ENCODE measurements at places on chromosomes 1 and 21.
A peak's percentile ranks its signal among the peaks of the same experiment; 100 is the strongest.

DNA sequence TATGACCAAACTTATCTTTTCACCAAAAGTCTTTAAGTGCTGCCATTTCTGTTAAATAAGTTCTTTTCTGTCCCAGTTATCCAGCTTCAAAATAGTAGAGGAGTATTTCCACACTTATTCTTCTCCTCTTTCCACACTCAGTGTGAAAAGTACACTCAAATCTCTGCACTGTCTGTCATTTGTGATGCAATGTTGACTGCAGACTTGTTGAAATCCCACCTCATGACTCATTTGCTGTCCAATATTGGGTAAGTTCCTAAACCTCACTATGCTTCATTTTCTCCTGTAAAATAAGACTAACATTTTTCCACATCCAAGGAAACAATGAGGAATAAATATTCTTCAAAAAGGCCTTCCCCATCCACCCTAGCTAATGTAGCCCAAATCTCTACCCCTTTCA lies 17.5 kb downstream of the LRRIQ3 start:
- no peak for DNase-seq

- DNase-seq: no peak
Measured at GRCh38 chr1:62208087-62208486, 13.4 kb downstream of the L1TD1 start.

GRCh38 chr1:226981386-226981817 lies 41.3 kb downstream of the COQ8A start:
- no peak for DNase-seq

- DNase-seq: peak; percentile 84
Measured at GRCh38 chr1:29379443-29380073, 143.2 kb downstream of the PTPRU start.

DNA sequence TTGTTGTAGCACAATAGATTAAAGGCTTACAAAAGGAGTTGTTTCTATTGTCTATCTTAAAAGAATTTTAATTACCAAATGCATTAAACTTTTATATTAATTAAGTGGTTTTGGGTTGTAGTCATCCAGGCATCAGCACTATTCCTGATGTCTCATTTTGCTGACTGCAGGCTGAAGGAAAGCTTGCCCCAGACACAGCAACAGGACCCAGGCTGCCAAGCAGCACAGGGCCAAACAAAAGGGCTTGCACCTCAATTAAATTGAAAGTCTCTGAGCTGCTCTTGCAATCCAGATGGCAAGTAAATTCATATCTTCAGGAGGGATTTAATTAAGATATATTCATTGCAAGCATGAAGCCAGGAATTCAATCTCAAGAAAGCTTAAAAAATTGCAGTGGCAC lies 80.7 kb upstream of the CHODL start:
- DNase-seq: no peak

DNA sequence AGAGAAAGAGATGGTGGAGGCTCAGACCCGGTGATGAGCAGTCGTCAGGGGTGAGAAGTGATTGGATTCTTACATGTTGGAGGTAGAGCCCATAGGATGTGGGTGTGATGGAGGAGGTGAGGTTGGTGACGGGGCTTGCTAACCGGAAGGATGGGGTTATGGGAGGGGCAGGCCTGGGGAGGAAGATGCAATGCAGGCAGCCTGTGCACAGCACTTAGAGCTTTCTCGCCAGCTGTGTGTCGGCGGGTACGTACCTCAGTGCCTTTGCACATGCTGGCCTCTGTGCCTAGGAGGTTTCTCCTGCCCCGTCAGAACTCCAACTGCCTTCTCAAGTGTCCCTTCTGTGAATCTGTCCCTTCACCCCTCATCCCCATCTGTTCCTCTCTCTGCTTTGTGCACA lies 2.9 kb upstream of the BSND start:
- no peak for DNase-seq

DNA sequence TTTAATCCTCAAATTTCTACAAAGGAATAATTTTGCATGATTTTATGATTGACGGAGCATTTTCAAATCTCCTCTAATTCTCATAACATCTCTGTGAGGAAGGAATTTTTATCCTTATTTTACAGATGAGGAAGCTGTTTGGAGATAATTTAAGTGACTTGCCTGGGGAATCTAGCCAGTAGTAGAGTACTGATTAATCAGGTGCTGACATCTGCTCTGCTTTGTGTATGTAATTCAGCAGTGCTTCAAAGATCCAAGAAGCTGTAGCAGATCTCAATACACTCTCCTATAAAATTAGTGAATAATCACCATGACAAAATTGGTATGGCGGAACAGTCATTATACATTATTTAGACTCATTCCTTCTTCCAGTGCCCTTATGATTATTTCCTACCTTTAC lies 46.0 kb downstream of the DPH5 start:
- no peak for DNase-seq

- no peak for DNase-seq
Measured at GRCh38 chr21:42212266-42212665, 6.7 kb upstream of the ABCG1 start.

GRCh38 chr21:24545807-24546361 lies 1061.4 kb downstream of the MRPL39 start:
- no peak for DNase-seq

DNA sequence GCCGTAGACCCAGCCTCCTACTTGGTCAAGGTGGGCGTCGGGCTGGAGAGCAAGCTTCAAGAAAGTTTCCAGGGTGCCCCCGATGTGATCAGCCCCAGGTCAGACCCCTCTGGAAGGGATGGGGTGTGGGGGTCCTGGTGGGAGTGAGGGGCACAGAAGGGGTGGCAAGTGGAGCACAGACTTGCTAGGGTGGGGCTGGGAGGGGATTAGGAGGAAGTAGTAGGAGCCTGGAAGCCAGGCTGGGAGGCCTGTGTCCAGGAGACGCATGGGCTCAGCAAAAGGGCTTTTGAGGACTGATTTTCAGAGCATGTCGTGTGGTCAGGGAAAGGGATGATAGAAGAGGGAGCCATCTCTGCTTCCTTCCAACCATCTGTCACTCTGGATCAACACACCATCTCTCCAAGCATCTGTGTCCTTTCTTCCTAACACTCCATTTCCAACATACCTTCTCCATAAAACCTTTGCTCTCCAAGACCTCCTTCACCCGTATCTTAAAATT lies 8.5 kb downstream of the TRIM46 start:
- no peak for DNase-seq

GRCh38 chr1:117173691-117174090 lies 37.0 kb downstream of the VTCN1 start:
- DNase-seq: peak; percentile 92

GRCh38 chr21:46371204-46372013 lies 47.5 kb downstream of the PCNT start:
- no peak for DNase-seq

- DNase-seq: no peak
Measured at GRCh38 chr1:204818998-204819397, 51.7 kb upstream of the NFASC start.

DNA sequence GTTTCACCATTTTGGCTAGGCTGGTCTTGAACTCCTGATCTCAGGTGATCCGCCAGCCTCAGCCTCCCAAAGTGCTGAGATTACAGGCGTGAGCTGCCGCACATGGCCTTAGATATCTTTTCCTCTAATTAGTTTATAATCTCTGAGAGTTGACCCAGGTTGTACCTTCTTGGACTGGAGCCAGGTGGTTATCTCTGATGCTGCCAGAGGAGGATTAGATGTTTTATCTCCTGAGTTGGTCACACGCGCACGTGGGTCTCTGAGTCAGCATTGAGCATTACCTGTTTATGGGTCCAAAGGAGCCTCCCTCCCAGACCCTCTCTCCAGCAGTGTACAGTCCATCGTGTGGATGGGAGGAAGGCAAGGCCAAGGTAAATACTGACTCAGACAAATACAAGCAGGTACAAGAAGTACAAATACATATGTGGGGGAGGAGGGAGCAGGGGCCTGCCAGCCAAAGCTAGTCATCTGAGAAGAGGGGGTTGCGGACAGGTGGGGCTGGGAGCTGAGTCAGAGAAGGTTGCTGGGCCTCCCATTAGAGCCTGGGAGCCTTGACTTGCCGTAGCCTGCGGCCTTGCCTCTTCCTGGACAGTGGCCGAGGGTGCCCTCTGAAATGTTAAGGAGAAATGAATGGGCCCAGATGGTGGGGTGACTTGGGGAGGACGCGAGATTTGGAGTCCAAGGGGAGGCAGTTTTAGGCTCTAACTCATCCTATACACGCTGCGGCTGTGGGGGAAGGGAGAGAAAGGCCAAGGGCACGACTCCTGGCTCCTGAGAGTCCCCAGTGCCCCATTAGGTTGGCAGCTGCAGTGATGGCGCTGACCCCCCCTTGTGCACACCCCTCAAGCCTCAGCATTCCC lies 13.1 kb downstream of the IL6R start:
- no peak for DNase-seq

- no peak for DNase-seq
Measured at GRCh38 chr1:82462366-82462765, 661.6 kb downstream of the ADGRL2 start.

DNA sequence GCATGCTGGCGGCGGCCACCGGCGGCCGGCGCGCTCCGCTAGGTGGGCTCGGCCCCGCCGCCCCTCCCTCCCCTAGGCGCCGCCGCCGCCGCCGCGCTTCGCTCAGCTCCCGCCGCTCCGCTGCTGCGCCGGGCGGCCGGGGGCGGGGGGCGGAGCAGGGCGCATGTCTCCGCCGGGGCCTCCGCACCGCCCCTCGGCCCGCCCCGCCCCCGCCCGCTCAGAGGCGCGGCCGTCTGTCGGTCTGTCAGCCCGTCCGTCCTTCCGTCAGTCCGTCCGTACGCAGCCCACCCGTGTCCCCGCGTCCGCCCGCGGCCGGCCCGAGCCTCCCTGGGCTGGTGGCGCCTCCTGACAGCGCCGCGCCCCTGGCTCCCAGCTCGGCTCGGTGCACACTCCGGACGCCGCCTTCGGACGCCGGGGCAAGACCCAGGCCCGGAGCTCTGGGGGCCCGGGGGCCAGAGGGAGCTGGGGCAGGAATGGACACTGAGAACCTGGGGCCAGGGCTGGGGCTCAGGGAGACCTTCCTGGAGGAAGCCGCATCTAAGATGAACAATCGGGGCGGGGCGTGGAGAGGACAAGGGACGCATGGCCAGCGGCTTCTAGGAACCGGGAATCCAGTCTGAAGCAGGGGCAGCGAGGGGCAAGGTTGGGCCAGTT lies at the start of gene GPR153:
Gene GPR153 (minus strand): TSS at position 138 of the 654 bp plus-strand sequence. CDS start 6,193 bp downstream, outside the sequence.
- peak; percentile 23 for DNase-seq

GRCh38 chr21:20451046-20451445 lies 547.2 kb upstream of the NCAM2 start:
- no peak for DNase-seq

- no peak for DNase-seq
Measured at GRCh38 chr1:218679988-218680748, 335.0 kb downstream of the TGFB2 start.

DNA sequence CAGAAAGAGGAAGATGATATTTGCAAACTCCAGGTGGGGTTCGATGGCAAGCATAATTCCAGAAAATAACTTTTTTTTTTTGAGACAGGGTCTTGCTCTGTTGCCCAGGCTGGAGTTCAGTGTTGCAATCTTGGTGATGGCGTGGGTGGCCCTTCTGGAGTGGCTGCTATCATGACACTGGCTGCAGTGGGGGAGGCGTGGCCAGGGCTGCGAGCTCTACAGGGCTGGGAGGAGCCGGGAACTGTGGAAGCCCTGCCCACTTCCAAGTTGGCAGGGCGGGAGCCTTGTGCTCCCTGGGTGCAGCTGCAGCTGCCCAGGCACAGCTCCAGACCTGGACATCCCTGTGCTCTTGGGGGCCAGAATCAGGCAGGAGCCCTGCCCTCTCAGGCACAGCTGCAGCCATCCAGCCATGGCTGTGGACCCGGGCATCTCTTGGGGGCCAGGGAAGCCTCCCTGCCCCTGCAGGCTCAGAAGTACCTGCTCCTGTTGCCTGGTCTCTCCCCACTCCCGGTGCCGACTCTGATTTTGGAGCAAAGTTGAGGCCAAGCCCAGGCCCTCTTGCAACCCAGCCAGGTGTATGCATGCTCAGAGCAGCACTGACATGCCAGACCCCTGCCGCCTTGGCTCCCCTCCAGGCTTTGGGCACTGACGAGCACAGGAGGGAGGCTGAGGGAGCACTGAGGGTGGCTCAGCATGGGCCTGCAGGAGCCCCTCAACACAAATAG lies 7.2 kb upstream of the BCL10 start:
- no peak for DNase-seq

GRCh38 chr1:212506666-212507065 lies 73.9 kb downstream of the NENF start:
- no peak for DNase-seq
